ENCODE measurements at places on chromosomes 6 and 20.

- DNase-seq, result no peak
Measured at GRCh38 chr6:77463861-77464494, 687 bp upstream of the HTR1B start.

DNA sequence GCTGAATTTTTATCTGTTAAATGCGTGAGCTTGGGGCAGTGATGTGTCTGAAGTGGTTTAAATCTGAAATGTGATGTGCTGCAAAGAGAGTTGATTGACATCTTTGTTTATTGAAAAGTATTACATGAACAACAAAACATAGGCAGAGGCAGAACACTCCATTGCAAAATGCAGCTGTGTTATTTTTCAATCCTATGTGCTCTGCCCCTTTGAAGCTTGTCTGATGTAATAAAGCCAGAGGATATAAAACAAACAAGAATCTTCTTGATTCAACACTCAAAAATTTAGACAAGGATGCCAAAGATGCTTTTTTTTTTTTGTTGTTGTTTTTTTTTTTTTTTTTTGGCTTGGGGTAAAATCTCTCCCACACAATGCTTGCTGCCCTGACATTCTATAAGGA, 482.4 kb upstream of the MMS22L start:
- DNase-seq, result no peak

- DNase-seq, result no peak
Measured at GRCh38 chr6:90025523-90026061, 131.3 kb downstream of the GJA10 start.

DNA sequence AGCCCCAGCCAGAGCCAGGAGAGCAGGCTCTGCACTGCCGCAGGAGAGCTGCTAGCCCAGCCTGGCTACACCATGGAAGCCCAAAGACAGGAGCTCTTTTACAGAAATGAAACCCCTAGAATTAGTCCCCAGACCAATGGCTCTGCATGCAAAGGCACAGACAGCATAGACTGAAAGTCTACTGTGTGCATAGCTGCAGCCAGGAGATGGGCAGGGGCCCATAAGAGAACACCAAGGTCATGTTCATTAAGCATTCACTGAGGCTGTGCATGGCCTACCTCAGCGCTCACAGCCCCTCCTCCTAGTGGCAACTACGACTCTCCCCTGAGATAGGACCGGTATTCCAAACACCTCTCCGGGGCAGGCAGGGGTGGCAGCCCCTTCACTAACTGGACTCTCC, 34.9 kb downstream of the SNX5 start:
- no peak for DNase-seq

GRCh38 chr6:117169781-117170281, 95.5 kb upstream of the VGLL2 start:
- no peak for DNase-seq

DNA sequence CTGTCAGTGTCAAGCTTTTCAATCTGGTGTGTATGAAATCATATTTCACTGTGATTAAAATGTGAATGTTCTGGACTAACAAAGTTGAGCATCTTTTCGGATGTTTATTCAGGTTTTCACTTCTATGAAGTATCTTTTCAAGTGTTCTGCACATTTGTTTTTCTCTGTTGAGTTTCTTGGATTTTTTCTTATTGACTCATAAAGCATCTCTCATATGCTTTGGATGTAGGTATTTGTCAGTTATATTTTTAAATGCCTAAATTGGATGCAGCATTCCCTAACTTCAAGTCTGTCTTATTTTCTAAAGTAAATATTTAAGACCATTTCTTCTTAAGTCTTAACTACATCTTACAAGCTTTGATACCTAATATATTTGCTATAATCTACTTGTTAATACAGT, 398.0 kb downstream of the PLCB1 start:
- no peak for DNase-seq

DNA sequence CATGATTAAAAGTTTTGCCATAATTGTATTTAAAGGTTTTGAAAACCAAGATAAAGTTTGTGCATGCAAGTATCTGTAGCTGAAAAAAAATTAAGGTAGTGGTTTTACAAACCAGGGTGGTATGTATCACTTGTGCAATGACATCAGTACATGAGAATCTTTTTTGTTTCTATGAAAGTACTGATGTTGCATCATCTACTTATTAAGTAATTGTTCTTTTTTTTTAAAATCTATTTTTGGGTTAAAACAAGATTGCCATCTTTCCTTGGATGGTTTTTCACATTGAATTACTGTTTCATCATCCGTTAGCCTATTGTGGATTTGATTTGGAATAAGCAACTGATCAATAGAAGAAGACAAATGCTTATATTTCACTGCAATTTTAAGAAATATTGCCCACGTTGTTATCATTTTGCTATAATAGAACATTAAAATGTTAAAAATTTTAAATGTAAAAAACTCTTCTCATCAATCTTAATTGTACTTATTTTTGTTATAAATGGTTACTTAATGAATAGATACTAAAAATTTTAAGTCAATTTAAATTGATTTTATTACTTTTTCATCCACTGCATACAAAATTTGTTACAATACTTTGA, 39.8 kb upstream of the TAGAP start:
- DNase-seq, result no peak

- DNase-seq, result no peak
Measured at GRCh38 chr20:17227669-17228623, 1.1 kb downstream of the PCSK2 start.

GRCh38 chr6:72809746-72810379, 188.0 kb downstream of the KCNQ5 start:
- no peak for DNase-seq

- no peak for DNase-seq
Measured at GRCh38 chr20:61332016-61332975, 80.2 kb downstream of the CDH4 start.

- peak; percentile 84 for DNase-seq
Measured at GRCh38 chr6:158231551-158232315, 63.6 kb downstream of the GTF2H5 start.

DNA sequence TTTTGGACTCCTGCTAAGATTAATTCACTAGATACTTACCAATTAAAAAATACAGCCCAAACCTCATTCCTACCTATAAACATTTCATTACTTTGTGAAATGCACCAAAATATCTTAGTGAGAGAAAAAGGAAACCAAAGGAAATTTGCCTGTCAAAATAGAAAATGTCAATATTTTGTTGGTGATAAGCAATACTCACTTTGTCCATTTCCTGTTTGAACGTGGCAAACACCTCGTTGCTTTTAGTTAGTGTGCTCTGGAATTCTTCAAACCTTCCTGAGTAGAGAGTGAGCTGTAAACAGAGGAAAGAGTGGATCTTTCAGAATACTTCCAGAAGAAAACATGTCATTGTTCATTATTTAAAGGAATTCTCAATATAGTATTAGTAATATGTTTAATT, 44.2 kb downstream of the TXLNB start:
- no peak for DNase-seq

DNA sequence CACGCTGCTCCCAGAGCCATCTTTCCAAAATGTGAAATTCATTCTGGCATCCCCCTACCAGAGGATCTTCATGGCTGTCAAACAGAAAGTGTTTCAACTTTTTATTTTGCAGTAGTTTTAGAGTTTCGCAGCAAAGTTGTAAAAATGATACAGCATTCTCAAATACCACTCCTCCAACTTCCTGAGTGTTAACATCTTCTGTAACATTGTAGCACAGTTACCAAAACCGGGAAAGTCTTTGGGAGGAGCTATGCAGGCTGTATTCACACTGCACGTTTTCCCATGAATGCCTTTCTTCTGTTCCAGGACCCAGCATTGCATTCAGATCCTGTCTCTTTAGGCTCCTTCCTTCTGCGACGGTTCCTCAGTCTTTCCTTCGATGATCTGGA, 30.1 kb downstream of the CDYL start:
- no peak for DNase-seq

- DNase-seq, result no peak
Measured at GRCh38 chr6:50305660-50306059, 255.9 kb upstream of the DEFB112 start.

GRCh38 chr6:107943626-107944439, 14.2 kb downstream of the SEC63 start:
- no peak for DNase-seq

DNA sequence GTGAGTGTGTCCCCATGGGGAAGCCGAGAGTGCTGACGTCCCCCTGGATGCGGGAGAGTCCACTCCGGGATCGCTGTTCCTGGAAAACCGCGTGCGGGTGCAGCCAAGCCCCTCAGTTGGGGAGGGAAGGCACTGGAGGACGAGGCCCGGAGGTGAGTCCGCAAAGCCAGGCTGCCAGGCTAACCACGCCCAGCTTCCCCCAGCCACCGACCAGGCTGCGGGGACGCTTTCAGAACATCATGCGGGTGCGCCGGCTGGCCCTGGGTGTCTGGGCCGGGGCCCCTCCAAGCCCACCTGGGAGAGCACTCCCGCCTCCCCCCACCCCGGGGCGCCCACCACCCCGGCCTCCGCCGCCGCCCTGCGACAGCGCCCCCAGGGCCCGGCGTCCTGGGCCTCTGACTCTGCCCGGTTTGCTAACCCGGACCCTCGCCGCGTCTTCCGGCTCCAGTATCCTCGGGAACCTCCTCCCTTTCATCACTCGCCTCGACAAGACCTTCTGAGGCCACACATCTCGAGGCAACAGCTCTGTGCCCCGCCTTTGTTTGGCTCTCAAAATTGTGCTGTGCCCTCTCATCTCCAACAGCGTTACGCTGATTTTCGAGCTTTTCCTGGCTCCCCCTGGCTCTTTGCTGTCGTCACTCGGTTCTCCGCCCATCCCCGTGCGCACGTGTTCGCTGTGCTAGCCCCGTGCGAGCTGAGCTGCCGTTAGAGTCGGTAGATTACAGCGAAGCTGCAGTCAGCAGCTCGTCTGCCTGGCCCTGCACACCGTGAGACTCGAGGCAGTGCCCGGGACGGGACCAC, 47.1 kb upstream of the ENTPD6 start:
- peak; percentile 77 for DNase-seq

DNA sequence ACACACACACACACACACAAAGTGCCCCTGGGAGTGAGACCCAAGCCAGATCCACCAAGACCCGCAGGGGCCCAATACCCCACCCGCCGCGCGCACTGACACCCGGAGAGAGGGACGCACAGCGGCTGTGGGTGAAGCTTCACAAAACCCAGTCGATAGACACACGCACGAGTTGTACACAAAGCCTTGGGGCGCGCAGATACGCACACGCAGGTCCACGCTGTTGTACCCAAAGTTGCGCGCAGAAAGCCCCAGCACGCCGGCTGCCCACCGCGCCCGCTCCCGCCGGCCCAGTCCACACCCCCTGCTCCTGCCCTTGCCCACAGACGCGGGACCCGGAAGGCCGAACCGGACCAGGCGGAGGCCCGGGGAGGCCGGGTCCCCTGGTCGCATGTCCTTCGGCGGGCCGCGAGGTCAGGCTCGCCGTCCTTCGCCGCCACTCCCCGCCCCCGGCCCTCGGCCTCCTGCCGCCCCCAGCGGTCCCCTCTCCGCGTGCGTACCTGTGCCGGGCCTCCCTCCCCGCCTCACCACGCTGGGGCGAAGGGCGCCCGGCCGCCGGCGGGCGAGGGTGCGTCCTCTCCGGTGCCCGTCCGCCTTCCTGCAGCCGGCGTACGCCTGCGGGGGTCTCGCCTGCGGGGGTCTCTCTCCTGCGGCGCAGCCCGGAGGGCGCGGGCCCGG, at the start of gene TMEM74B:
TMEM74B (minus strand) TSS at position 344 of the 678 bp plus-strand sequence. CDS start 1,180 bp downstream, outside the sequence.
- DNase-seq, result peak; percentile 59

GRCh38 chr20:49557449-49557848, 10.5 kb downstream of the PTGIS start:
- DNase-seq, result no peak

GRCh38 chr6:46254946-46255345, 84.2 kb upstream of the ENPP5 start:
- DNase-seq, result no peak

GRCh38 chr6:816510-817084, 123.7 kb upstream of the EXOC2 start:
- DNase-seq, result peak; percentile 67

- DNase-seq, result peak; percentile 84
Measured at GRCh38 chr6:143941852-143942627, 66.0 kb downstream of the PLAGL1 start.

GRCh38 chr20:47940101-47940813, 155.0 kb upstream of the SULF2 start:
- DNase-seq, result no peak

GRCh38 chr6:106247293-106247692, 78.3 kb downstream of the ATG5 start:
- no peak for DNase-seq

GRCh38 chr6:108902382-108902792, 54.2 kb downstream of the ARMC2 start:
- DNase-seq, result no peak

DNA sequence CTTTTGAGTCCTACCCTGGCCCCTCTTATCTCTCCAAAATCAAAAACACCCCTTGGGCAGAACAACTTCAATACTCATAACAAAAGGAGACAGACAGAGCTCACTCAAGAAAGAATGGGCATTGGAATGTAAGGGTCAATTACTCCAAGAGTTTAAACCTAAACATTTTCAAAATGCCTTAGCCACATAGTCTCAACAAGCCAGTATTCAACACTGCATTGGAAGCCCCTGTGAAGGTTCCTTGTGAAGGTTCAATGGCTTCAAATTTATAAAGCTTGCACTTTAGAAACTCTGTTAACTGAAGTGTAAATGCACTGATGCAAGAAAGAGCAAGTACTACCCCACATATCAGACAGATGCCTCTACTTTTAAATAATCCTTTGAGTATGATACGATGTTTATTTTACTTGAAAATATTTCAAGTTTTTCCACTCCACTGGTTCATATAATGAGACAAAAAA, 139.1 kb upstream of the LAMP5 start:
- no peak for DNase-seq

- DNase-seq, result no peak
Measured at GRCh38 chr6:128600397-128600951, 80.1 kb upstream of the PTPRK start.

- DNase-seq, result no peak
Measured at GRCh38 chr6:130364224-130364780, 1.5 kb upstream of the TMEM200A start.

- DNase-seq, result no peak
Measured at GRCh38 chr6:4908062-4908461, 95.8 kb downstream of the RPP40 start.

DNA sequence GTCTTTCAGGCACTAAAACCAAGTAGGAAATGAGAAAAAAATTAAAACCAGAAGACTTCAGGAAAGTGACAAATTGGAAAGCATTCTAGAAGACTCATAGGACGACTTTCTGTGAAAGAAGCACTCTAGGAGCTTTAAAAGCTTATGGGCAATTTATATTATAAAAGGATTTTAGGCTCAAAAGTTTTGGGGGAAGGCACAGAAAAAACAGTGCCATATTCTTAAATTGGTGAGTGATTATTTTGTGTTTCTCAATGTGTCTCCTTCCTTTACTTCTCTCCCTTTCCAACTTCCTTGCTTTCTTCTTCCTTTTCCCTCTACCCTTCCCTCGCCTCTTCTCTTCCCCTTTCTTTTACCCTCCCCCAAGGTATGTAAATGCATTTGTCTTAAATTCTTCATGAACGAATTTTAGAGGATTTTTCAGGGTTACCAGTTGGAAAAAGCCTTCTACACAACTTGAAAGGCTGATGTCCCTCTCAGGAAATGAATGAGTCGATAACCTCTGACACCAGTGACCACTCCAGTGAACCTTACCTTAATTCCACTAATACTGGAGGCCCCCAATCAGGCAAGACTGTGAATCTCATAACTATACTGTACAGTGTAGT, 2.6 kb upstream of the LIN28B start:
- DNase-seq, result no peak

GRCh38 chr6:90136837-90137568, 159.6 kb downstream of the BACH2 start:
- DNase-seq, result no peak

GRCh38 chr6:53309059-53309900, 39.5 kb downstream of the ELOVL5 start:
- DNase-seq, result no peak

GRCh38 chr20:62735331-62735821, 26.7 kb downstream of the NTSR1 start:
- no peak for DNase-seq

GRCh38 chr6:36313649-36313936, 23.1 kb downstream of the BNIP5 start:
- DNase-seq, result no peak
